ENCODE measurements at places on chromosomes 11 and 22.

DNA sequence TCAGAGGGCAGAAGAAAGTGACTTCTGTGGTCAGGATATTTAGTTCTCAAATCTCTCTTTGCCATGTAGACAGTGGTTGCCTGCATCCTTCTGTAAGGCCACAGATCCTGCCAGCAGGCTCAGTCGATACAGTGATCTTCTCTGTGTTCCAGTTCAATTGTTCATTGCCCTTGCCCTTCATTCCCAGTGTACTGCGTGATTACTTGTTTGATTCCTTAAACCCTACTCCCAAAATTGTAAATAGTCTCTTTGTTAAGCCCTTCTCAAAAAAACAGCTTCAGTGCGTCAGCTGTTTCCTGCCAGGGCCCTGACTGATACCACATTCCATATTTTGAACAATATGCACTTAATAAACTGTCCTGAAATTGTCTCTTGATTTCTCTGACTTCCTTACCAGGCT is 9.3 kb upstream of the TYR start:
- DNase-seq, result no peak

- no peak for DNase-seq
Measured at GRCh38 chr11:36015799-36016198, 71.9 kb downstream of the LDLRAD3 start.

- no peak for DNase-seq
Measured at GRCh38 chr11:77142091-77142975, 14.3 kb downstream of the MYO7A start.

GRCh38 chr11:59614277-59615119 is 1.1 kb downstream of the OSBP start:
- DNase-seq, result no peak

DNA sequence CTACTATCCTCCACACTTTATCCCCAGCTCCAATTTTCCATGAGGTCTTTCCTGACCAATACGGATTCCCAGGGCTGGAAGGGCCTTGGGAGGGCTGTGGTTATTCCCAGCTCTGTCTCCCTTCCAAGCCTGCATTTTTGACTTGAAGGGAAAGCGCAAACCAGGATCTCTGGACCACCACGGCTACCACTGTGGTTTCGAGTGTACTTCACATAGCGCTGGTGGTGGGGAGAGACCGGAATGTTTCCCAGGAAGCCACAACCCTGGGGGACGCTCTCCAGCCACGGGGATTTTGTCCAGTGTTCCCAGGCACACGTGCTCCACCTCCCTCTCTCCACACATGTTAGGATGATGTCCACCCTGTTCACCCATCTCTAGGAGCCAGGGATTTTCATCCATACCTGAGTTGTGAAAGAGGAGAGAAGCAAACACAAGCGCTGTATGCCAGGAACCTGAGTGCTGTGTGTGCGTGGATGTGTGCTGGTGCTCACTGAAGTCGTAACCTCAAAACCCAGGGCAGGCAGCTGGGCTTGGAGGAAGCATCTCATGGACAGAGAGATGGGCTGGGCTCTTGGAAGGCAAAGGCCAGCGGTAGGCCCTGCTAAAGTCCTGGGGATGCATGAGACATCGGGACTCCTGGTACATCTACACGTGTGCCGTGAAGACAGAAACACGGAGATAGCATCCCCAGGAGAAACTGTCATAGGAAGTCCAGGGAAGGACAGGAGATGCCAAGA is 1.3 kb upstream of the NPTXR start:
- no peak for DNase-seq

DNA sequence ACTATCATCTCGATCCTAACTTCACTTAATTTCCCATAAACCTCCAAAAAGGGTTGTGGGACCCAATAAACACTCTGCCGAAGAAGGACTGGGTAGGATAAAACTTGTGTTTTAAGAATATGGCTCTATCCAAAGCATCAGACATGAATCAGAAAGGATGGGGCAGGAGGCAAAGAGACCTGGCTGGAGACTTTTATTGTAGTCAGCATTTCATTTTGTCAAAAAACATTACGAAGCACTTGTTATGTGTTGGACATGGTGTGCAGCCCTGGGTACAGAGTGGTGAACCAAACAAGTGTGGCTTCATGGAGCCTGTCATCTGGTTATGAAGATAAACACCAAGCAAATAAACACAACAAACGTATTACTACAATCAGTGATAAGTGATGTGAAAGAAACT is 17.3 kb downstream of the IL10RA start:
- no peak for DNase-seq

- no peak for DNase-seq
Measured at GRCh38 chr11:120248551-120249278, 8.8 kb downstream of the POU2F3 start.

DNA sequence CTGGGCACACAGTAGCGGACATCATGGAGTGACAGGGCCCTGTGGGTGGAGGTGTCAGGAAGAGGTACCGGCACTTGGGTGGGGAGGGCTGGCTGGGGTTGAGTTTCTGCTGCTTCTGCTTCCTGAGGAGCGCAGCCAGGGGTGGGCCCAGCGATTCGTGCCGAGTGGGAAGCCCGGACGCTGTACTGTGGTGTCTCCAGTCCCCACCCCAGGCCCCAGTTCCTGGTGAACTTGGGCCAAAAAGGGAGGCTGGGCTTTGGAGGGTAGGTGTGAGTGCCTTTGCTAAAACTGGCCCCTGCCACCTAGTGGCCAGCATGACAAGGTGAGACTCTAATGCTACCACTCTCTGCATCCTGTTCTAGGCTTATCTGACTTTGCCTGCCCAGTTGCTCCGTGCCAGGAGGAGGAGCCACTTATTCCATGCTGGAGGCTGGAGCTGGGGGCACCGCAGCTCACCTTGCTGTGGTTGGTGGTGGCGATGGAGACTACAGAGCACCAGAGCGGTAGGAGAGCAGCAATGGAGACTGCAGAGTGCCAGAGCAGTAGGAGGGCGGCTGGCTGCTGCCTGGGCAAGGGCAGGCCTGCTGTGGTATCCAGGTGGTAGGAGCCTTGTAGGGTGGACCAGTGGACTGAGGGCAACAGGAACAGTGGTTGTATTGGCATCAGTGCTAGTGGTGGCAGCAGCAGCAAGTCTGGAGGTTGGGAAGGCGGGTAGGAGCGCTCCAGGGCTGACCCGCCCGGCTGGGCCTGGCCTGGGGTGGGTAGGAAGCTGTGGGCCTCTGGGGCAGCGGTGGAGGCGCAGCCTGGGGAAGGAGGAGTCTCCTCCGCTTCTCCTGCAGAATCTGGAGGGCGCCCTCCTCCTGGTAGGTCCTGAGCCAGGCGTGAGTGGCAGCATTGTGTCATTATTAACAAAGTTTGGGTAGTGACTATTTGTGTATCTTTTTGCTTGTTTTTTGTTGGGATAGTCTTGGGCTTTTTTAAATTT is 2.2 kb upstream of the RFPL2 start:
- no peak for DNase-seq

GRCh38 chr22:25161017-25161915 is 38.4 kb upstream of the CRYBB3 start:
- no peak for DNase-seq

DNA sequence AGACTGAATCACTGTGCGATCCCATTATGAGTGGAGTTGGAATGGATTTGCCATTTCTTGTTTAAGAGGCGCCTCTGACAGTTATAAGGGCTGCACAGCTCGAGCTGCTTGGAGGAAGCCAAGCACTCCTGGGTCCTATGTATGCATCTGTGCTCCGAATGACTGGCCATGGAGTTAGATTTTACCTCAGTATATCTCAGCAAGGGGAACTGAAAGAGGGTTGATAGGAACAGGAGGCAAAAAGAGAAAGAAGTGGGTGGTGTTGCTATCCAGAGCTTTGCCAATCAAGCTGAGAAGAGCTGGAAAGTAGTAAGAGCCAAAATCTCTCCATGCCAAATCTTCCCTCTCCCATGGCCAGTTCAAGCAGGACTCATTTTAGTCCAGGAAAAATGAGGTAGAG is 632.0 kb upstream of the KIRREL3 start:
- no peak for DNase-seq

DNA sequence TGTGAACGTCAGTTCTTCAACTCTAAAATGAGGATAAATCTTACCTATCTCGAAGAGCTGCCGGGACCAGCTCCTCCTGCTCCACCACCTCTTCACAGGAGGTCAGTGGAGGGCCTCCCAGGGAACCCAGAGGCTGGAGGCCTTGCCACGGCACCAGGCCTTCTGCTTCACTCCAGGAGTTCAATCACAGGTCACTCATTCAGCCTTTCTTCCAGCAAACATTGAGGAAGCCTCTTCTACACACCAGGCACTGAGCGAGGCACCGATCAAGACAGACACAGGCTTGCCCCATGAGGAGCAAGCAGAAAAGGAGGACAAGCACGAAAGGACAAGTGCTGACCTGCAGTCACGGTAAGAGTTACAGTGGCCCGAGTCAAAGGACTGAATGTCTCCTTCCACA is 64.8 kb upstream of the WNT11 start:
- DNase-seq, result no peak

GRCh38 chr11:1453611-1454034 is 33.0 kb downstream of the MOB2 start:
- no peak for DNase-seq

- DNase-seq, result no peak
Measured at GRCh38 chr11:70523384-70524095, 125.2 kb downstream of the CTTN start.

DNA sequence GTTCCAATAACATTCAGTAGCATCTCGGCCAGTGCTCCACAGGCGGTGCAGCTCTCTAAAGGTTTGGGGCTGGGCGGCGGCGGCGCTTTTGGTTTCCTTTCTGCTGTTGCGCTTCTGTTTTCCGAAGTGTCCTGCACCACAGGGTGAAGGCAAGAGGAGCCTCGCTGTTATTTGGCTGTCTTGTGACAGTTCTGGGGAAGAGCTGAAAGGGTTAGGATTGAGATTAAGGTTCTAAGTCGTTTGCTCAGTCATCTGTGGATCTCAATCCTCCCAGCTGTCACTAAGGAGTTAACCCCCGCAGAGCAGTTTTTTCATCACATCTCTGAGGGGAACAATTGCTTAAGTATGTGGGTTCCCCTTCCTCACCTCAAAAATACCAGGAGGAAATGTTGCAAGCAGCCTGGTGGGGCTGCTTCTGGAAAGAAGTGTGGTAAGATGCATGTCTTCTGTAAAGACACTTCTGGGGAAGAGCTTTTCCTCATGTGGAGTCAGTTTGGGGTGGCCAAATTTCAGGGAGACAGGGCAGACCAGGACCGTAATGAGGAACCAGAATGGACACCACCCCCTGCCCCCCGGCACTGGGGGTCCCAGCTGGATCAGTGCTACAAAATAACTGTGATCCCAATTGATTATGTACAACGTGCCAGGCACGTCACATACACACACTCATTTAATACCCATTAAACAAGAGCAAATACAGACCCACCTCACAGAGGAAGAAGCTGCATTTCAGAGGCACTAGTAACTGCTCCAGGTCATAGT is 14.2 kb downstream of the TMEM121B start:
- no peak for DNase-seq

DNA sequence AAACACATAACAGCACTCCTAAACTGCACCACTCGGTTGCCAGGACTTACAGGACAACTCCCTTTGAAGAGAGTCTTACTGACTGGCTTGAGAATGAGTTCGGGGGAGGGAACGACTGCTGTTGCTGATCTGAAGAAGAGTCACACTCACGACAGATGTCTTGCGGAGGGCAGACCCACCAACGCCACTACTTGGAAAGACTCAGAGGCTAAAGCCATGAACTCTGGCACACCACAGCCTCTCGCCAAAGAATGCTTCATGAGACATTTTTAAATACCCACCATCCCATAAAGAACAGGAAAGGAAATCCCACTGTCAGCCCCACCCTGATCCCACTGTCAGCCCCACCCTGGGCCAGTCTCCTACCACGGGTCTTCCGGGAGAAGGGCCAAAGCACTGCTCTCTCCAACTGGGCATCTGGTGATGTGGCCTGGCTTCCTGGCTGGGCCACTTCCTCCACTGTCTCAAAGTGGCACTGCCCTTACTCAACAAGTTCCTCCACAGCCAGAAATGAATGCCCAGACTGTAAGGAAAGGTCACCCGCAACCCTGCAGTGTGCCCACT is 73.6 kb downstream of the MICAL3 start:
- no peak for DNase-seq

- no peak for DNase-seq
Measured at GRCh38 chr11:21927628-21928027, 265.3 kb upstream of the ANO5 start.

DNA sequence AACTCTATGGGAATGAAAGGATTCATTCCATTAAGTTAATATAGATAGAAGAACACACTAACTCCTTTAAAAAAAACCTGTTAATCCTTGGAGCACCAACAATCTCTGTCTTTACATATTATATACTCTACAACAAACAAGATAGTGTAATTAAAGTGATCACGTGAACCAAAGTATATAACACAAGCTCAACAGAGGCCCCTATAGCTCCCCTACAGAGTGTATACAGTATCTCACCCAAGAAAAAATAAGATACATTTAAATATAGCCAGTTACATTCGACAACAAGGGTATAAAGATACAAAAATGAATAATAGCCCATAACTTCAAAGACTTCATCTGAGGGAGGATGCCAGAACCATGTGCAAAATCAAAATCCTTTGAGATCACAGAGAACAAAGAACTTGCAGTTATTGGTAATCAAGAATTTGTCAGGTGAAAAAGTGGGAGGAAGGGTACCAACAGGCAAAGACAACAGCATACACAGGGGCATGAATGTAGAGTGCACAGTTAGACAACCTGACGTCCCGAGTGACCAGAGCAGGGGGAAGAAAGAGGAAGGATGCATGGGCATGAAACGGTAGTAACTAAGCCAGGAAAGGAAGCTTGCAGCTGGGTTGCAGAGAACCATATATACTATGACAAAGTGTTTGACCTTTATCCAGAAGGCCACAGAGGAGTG is 4.7 kb downstream of the FCHSD2 start:
- DNase-seq, result no peak

GRCh38 chr22:24510637-24511625 is 15.8 kb downstream of the UPB1 start:
- DNase-seq, result no peak

DNA sequence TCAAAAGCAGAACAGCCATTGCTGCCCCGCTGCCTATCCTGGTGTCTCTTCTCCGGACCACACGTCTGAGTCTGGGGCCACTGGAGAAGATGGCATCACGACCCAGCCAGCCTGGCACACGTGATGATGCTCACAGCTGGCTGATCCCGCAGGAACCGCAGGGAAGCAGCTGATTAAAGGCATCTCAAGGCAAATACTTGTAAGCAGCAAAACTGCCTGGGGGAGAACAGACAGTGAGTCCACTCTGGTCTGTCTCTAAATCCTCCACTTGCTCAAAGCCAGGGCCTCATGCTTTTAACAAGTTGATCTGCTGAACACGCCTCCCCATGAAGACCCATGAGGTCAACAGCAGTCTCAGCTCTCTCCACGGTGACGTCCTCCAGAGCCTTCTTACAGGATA is 108.6 kb downstream of the BRD1 start:
- DNase-seq, result no peak

GRCh38 chr11:132486060-132486459 is 1046.2 kb downstream of the OPCML start:
- no peak for DNase-seq

GRCh38 chr22:46578251-46578823 is 40.9 kb upstream of the CELSR1 start:
- no peak for DNase-seq
